ENCODE measurements at places on chromosomes 13 and 19.
A peak's percentile ranks its signal among the peaks of the same experiment; 100 is the strongest.

- peak; percentile 51 for DNase-seq
Observed at GRCh38 chr19:6021878-6022569, 44.1 kb upstream of the RANBP3 start.

DNA sequence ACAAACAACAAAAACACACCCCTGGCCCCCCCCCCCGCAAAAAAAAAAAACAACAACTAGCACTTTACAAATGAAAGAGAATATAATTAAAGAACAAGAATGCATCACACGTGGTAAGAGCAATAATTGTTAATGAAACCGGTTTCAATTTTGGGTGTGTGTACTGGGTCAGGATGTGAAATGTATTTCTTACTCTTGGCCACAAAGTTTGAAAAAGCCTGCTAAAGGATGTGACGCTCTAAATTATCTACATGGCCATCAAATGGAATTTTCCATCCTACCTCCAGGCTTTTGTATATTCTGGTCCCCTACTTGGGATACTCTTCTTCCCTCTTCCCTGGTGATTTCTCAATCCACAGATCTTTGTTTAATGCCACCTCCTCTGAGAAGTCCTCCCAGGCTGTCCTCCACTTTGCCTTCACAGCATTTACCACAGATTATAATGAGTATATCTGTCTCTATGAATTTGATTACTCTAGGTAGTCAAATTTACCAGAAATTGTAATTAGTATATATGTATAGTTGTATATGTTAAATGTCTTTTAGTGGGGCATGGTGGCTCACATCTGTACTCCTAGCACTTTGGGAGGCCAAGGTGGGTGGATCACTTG lies 2.1 kb downstream of the SARS2 start:
- no peak for DNase-seq

DNA sequence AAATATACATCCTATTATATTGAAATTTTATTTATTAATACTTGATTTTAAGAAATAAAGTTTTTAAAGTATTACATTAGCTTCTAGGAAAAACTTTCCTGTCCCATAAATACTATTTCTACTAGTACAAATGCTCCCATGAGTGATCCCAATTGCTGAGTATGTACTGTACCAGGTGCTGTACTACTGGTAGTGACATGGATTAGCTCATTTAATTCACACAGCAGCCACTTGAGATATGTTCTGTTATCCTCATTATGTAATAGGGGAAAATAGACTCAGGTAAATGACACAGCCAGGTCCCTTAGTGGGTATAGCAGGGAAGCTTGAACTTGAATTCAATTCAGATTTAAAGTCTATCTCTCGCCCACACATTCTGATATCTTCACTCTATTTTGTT lies 363.1 kb downstream of the FGF14 start:
- DNase-seq = peak; percentile 12

GRCh38 chr13:90723381-90723780 lies 624.1 kb upstream of the MIR17HG start:
- no peak for DNase-seq

DNA sequence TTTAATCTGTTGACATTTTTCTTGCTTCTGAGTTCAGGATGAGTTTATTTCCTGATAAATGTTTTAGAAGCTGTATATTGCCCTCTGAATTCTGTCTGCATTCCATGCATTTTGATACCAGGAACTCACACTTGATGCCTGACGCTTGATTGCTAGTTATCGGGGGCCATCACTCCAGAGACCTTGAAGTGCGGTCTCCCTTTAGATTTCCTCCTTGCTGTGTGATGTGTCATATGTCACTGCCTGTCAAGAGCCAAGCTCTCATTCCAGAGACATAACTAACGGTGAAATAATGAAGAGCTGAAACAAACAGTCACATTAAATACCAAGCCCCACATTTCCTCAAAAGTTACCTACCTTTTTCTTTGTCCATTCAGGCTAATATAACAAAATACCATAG lies 155.5 kb downstream of the TNFSF13B start:
- DNase-seq = no peak

- DNase-seq = peak; percentile 41
Observed at GRCh38 chr13:109704771-109705635, 81.4 kb downstream of the IRS2 start.

GRCh38 chr19:19213426-19214158 lies 1.8 kb downstream of the NCAN start:
- DNase-seq = no peak

DNA sequence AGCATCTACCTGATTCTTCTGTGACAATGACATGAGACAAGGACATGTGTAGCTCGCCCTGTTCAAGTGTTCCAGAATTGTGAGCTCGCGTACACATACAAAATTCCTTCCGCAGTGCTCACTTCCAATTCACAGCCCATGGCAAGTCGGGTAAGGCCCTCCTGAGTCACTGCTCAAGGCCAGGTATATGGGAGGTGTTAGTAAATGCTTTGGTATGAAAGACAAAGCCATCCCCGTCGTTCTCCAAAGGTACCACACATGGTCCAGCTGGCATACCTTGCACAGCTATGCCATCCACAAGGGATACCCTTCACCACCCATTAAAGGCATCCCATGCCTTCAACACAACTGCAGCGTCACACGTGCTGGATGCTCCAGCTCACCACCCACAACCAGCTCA lies 4.4 kb upstream of the ELL start:
- DNase-seq = no peak

GRCh38 chr19:57583104-57583520 lies 833 bp upstream of the ZIK1 start:
- no peak for DNase-seq

DNA sequence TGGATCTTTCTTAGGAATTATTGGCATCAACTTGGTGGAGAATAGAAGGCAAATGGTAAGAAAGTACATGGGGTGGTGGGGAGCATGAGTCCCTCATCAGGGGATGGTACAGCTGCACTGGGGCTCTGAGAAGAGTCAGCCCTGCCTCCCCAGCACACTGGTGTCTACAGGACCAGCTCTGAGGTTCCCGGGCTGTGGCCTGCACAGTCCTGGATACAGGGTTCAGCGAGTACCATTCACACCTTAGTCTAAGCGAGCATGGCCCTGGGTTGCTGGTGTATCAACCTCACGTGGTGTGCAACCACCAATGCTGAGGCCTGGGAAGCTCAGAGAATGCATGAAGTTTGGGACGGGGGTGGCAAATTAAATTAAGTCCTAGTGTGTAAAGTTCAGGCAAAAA lies 10.1 kb downstream of the TMEM255B start:
- DNase-seq = no peak

- no peak for DNase-seq
Observed at GRCh38 chr19:34317311-34317927, 47.6 kb upstream of the GPI start.

- no peak for DNase-seq
Observed at GRCh38 chr13:59879281-59879680, 284.4 kb downstream of the DIAPH3 start.

Data from NCI-H1092 treated with DMSO at 0.1 percent for 48 hours (cell line).